ENCODE measurements at places on chromosomes 2 and 18.
A peak's percentile ranks its signal among the peaks of the same experiment; 100 is the strongest.

DNA sequence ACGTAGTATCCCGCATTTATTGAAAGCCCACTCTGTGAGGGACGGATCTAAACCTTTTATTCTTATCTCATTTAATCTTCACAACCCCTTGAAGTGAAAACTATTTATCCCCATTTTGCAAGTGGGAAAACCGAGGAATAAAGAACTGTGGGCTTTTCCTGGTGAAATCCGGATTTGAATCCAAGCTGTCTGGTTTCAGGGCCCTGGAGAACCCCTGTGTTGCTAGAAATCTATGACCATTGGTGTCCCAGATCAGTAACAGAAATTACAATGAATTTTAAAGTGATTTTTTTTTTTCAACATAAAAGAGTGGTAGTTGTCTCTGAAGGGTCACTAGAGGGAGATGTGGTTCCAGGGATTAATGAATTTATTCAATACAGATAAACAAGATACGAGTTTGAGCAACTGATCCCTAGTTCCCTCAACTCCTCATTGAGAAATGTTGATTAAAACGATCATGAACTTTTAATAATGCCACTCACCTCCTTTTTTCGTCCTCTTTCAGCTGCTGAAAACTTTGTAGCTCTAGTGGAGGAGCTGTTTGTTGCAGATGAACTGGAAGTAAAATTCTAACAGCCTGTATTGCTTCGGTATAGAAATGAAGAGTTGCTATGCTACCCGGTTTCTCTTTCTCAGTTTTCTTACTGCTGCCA, 940 bp downstream of the XRCC5 start:
- H3K36me3 ChIP-seq = no peaks in the 10 kb centered on the region
- no peaks in the 10 kb centered on the region for H3K4me1 ChIP-seq
- peak overlapping the region; percentile 67 for H3K4me3 ChIP-seq
- no peak for ATAC-seq

- no peaks in the 10 kb centered on the region for H3K36me3 ChIP-seq
- H3K4me1 ChIP-seq = no peaks in the 10 kb centered on the region
- H3K27me3 ChIP-seq = no peaks in the 10 kb centered on the region
- H3K4me3 ChIP-seq = no peak overlapping the region
- ATAC-seq = no peak
Measured at GRCh38 chr2:64666810-64667438, 13.2 kb upstream of the SERTAD2 start.

DNA sequence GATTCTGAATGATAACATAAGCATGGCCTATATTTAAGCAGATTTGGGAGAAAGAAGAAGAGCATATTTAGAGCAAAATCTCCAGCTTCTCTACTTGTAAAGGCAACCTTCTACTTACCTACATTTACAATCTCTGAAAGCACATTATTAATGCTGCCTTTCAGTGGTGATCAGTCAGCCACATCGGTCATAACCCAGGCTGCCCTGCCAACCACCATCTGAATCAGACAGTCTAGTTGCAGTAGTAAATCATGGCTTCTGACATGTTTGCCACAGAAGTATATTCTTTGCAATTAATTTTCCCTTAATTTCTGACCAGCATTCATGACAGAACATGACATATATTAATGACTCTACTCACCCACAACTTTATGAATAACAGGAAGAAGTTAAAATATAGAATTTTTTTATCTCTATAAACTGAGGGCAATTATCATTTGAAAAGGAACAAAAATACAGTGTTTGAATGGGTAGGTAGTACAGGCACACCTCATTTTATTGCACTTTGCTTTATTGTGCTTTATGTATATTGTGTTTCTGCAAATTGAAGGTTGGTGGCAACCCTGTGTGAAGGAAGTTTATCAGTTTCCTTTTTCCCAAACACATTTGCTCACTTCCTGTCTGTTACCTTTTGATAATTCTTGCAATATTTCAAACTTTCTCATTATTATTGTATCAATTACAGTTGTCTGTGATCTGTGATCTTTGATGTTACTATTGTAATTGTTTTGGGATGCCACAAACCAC, 531.6 kb upstream of the CHAC2 start:
- no peak overlapping the region for H3K4me3 ChIP-seq
- no peak for ATAC-seq
- H3K27ac ChIP-seq = no peak overlapping the region
- H3K36me3 ChIP-seq = no peaks in the 10 kb centered on the region
- no peaks in the 10 kb centered on the region for H3K27me3 ChIP-seq

- ATAC-seq = no peak
- H3K4me1 ChIP-seq = no peaks in the 10 kb centered on the region
- H3K27ac ChIP-seq = no peak overlapping the region
- no peak overlapping the region for H3K4me3 ChIP-seq
- H3K27me3 ChIP-seq = peaks cover 62% of the 10 kb centered on the region
- no peaks in the 10 kb centered on the region for H3K36me3 ChIP-seq
Measured at GRCh38 chr2:883803-884748, 66.6 kb upstream of the SNTG2 start.

DNA sequence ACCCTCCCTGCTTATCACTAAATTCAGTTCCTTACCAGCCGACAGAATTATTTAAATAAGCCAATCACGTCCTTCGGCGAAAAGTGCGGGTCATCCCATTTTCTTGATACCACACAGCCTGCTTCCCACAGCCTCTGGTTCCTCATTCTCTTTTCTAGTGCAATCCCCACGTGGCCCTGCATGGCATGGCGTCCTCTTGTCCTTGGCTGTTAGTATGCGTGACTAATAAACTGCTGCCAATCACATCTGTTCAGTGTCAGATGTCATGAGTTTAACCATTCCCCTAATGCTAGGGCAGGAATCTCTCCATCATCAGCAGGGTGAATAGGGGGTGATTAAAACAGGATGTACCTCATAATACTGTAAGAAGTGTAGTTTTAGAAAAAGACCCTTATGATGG, 62.8 kb upstream of the TSPYL6 start:
- H3K27ac ChIP-seq = no peak overlapping the region
- no peak for ATAC-seq
- no peaks in the 10 kb centered on the region for H3K27me3 ChIP-seq
- H3K36me3 ChIP-seq = no peaks in the 10 kb centered on the region
- H3K4me3 ChIP-seq = no peak overlapping the region

DNA sequence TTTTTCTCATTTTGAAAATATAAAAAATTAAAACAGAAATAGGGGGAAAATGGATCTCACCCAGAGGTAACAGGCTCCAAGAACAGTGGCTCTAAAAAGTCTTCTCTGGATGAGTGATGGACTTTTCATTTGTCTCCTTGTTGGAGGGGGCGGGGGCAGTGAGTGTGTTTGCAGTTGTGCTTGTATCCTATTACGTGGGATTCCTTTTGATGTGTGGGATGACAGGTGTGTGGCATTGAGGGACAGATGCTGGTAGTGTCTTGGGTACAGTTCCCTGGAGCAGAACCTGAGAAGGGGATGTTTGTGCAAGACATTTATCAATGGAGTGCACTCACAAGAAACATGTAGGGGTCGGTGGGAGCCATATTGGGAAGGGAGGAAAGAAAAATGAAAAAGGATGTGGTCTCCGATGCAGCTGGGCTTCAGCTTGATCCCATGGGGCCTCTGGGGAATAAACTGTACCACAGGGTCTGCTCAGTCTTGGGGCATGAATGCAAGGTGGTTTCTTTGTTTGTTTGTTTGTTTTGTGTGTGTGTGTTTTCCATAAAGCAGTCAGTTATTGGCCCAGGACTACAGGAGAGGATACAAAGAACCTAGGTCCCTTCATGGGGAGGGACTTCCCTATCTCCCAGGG, 120.0 kb upstream of the SLC35G4 start:
- no peaks in the 10 kb centered on the region for H3K27me3 ChIP-seq
- no peaks in the 10 kb centered on the region for H3K4me1 ChIP-seq
- no peaks in the 10 kb centered on the region for H3K36me3 ChIP-seq
- no peak overlapping the region for H3K4me3 ChIP-seq
- H3K27ac ChIP-seq = no peak overlapping the region
- no peak for ATAC-seq

DNA sequence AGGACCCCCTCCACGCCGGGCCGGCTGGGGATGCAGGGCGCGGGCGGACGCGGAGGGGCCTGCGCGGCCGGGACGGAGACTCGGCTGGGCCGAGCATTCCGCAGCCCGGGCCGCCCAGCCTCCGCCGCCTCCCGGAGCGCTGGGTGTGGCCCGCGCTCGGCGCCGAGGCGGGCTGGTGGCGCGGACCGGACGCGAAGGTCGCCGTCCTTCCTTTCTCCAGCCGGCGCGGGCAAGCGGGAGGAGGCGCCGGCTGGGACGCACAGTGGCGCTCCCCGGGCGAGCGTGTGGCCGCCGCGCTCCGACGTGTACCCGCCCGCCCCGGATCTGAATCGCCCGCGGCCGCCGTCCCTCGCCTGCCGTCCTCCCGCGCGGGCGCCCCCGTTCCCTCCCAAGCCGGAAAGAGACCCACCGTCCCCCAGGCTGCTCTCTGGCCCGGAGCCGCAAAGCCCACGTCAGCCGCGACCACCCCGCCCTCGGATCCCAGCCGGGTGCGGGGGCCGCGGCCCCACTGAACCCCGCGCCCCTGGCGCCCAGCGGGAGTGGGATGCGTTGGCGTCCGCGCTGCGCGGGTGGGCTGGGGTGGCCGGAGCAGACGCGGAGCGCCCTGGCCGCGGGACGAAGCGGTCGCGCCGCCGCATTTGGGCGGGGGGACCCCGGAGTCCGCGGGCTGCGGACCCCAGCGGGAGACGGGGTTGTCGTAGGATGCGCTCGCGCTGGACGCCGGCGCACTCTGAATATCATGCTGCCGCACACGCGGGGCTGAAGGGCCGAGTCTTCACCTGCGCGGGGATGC, 634 bp downstream of the SPATS2L start:
- no peaks in the 10 kb centered on the region for H3K36me3 ChIP-seq
- no peaks in the 10 kb centered on the region for H3K27me3 ChIP-seq
- peak; percentile 71 for ATAC-seq

GRCh38 chr2:98483257-98483861, 38.7 kb downstream of the INPP4A start:
- H3K4me3 ChIP-seq = no peak overlapping the region
- H3K27ac ChIP-seq = no peak overlapping the region
- ATAC-seq = no peak

DNA sequence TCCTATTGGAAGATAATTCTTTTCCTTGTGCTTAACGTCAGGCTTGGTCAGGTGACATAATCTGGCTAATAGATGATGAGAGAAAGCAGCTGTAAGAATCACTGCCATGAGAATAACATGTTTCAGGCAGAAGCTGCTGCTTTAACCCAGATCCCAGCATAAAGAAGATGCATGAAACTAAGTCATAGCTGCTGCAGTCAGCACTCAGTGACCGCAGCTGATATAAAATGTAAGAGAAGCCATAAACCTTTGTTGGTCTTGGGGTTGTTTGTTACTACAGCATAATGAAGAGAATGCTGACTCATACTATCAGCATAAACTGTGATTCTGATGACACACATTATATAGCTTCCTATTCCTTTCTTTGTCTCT, 274.3 kb upstream of the TRIB2 start:
- H3K27ac ChIP-seq = no peak overlapping the region
- H3K27me3 ChIP-seq = no peaks in the 10 kb centered on the region
- ATAC-seq = no peak
- H3K4me1 ChIP-seq = no peaks in the 10 kb centered on the region
- no peaks in the 10 kb centered on the region for H3K36me3 ChIP-seq
- H3K4me3 ChIP-seq = no peak overlapping the region

DNA sequence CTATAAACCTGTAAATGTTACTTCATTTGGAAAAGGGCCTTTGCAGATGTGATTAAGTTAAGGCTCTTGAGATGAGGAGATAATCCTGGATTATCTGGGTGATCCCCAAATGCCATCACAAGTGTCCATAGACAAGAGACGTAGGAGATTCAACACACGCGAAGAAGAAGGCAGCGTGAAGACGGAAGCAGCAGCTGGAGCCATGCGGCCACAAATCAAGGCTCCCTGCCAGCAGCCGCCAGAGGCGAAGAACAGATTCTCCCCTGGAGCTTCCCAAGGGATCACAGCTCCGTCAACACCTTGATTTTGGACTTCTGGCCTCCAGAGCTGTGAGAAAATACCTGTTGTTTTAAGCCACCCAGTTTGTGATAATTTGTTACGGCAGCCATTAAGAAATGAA, 11.0 kb upstream of the VAPA start:
- H3K4me3 ChIP-seq = no peak overlapping the region
- H3K27ac ChIP-seq = no peak overlapping the region
- H3K4me1 ChIP-seq = no peaks in the 10 kb centered on the region
- H3K27me3 ChIP-seq = no peaks in the 10 kb centered on the region
- H3K36me3 ChIP-seq = no peaks in the 10 kb centered on the region
- no peak for ATAC-seq

- H3K4me3 ChIP-seq = no peak overlapping the region
- H3K27me3 ChIP-seq = no peaks in the 10 kb centered on the region
- H3K27ac ChIP-seq = no peak overlapping the region
- H3K4me1 ChIP-seq = no peaks in the 10 kb centered on the region
Measured at GRCh38 chr2:5453220-5454050, 238.7 kb upstream of the SOX11 start.

- H3K27ac ChIP-seq = no peak overlapping the region
- no peak for ATAC-seq
- no peaks in the 10 kb centered on the region for H3K27me3 ChIP-seq
- no peaks in the 10 kb centered on the region for H3K4me1 ChIP-seq
- H3K36me3 ChIP-seq = no peaks in the 10 kb centered on the region
Measured at GRCh38 chr2:56224316-56224715, 40.5 kb downstream of the CCDC85A start.

GRCh38 chr2:69490486-69490885, 53.3 kb upstream of the NFU1 start:
- peaks cover 8% of the 10 kb centered on the region for H3K4me1 ChIP-seq
- no peak for ATAC-seq
- no peak overlapping the region for H3K4me3 ChIP-seq
- H3K27ac ChIP-seq = no peak overlapping the region

DNA sequence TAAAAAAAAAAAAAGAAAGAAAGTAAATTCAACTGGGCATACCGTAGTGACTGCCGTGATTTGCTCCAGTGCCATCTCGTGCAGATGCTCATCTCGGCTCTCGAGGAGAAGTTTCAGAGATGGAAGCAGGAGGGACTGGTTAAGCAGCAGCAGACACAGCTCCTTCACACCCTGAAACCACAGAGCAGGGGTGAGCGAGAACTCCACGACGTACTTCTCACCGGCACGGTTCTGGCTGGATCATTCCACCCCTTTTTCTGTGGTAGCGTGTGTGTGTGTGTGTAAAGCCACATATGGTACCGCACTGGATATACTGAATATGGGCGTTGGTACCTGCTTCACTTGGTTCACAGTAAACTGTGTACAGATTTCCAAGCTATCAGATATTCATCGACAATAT, 382.2 kb downstream of the NBAS start:
- no peaks in the 10 kb centered on the region for H3K27me3 ChIP-seq
- H3K27ac ChIP-seq = no peak overlapping the region

DNA sequence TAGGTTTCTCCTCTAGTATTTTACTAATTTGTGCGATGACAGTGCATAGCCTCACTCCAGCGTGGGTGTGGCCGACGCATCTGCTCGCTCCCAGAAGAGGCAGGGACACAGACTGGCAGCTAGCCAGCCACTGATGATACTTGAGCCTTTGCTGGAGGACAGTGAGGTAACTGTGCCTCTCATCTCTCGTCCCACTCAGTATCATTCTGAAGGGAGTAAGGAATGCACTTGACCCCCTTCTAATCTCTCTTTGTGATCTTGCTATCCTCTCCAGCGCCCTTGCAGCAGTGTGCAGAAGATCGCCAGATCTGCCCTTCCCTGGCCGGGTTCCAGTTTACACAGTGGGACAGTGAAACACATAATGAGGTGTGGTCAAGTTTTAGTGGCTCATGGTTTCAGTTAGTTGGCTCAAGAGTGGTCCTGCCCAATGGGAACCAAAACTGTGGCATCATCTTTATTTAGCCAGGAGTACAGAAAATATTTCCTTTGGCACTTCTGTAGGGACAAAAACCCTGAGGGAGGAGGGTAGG, 17.5 kb downstream of the NCAPH start:
- peak overlapping the region; percentile 28 for H3K27ac ChIP-seq
- H3K27me3 ChIP-seq = no peaks in the 10 kb centered on the region
- H3K4me3 ChIP-seq = no peak overlapping the region
- peak; percentile 16 for ATAC-seq
- H3K36me3 ChIP-seq = no peaks in the 10 kb centered on the region

Data from gastroesophageal sphincter (tissue), 4 donors.